ENCODE measurements at places on chromosomes 12 and 14. TPM values are rescaled to one million over a fixed set of nuclear protein-coding genes. Genes with fewer than 3 reads are reported as not detected.
A peak's percentile ranks its signal among the peaks of the same experiment; 100 is the strongest.

- DNase-seq: no peak
- H3K4me3 ChIP-seq: no peak overlapping the region
- H3K4me1 ChIP-seq: no peaks in the 10 kb centered on the region
- no peak overlapping the region for H3K27ac ChIP-seq
- peaks cover 73% of the 10 kb centered on the region for H3K27me3 ChIP-seq
Observed at GRCh38 chr14:76382495-76382832, 6.5 kb downstream of the ESRRB start.

- no peak overlapping the region for H3K27ac ChIP-seq
- no peaks in the 10 kb centered on the region for H3K27me3 ChIP-seq
- no peaks in the 10 kb centered on the region for H3K4me1 ChIP-seq
- H3K36me3 ChIP-seq: no peaks in the 10 kb centered on the region
- DNase-seq: no peak
- H3K4me3 ChIP-seq: no peak overlapping the region
Observed at GRCh38 chr14:35789651-35790050, 19.4 kb downstream of the RALGAPA1 start.

DNA sequence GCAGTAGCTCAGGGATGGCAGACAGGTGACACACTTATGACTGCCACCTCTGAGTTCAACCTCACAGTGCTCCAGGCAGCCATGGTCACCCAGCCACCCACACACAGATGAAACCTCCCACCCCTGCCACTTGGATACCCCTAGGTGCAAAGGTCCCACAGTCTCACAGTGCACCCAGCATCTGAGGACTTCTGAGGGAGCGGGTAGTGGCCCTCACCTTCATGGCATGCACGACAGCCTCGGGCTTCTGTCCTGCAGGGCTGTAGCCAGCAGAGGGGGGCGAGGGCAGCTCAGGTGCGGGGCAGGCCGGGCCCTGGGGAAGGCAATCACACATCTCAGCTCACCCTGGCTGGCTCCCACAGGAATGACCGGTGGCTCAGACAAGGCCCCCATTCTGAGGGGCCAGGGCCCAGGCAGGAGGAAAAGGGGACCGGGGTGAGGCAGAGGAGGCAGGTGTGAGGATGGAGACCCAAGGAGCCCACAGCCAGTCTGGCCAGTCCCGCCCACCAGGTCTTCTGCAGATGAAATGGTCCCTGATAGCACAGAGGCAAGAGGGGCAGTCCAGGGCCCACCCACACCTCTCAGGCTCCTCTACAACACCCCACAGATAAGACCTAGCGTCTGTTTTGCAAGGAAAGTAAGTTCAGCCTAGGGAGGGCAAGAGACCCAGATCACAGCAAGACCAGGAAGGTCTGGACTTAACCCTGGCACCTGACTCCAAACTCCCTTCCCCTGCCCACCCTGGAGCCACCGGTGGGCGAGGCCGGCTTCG is 35.8 kb downstream of the CCNK start:
- no peak overlapping the region for H3K27ac ChIP-seq
- H3K36me3 ChIP-seq: peaks cover 8% of the 10 kb centered on the region
- H3K4me1 ChIP-seq: no peaks in the 10 kb centered on the region
- no peaks in the 10 kb centered on the region for H3K27me3 ChIP-seq

DNA sequence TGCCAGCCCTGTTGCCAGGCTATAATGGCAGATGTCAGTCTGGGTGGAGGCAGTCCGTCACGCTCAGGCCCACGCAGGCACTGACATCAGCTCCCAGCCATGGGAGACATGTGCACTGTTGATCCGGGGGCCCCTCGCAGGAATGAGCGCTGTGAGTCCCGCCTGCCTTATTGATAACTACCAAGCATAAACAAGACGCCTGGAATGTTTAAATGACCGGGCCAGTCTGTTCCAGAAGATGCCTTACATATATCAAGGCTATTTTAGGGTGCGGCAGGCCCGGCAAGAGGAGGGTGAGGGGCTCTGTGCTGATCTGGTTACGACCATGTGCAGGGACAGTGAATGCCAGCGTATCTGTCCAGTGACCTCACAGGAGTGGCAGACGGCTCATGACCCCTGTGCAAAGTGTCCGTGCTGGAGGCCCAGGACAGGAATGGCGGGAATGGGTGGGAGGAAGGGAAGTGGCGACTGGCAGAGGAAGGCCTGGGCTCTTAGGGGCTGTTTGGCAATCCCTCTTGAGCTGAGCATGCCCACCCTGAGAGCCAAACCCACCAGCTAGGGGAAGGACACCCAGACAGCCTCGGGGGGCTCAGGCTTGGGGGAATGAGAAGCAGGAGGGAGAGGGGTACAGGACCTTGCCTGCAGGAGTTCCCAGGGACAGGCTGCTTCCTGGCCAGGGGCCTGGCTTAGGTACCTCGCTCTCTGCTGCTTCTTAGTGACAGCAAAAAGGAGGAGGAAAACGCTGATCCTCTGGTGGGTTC is 49.3 kb downstream of the DLK1 start:
- no peaks in the 10 kb centered on the region for H3K27me3 ChIP-seq
- peak overlapping the region; percentile 60 for H3K27ac ChIP-seq
- DNase-seq: no peak

- no peak for DNase-seq
- H3K4me1 ChIP-seq: peaks cover 16% of the 10 kb centered on the region
- peaks cover 7% of the 10 kb centered on the region for H3K36me3 ChIP-seq
Observed at GRCh38 chr12:116941188-116941587, 30.4 kb downstream of the FBXW8 start.

DNA sequence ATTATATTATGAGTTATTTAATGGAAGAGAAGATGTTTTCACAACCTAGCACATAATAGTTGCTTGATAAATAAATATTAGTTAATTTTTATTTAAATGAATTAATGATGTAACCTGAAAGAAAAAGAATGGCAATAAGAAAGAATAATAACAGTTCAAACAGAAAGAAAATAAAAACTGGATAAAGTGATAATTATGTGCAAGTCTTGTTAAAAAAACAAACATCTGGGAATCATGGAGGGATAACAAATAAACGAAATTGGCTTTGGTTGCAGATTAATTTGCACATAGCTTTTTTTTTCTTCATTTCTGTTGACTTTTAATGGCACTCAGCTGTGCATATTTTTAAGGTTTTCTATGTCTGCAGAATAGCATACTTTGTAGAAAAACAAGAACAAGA is 23.4 kb upstream of the ABCD2 start:
- H3K27ac ChIP-seq: no peak overlapping the region
- no peaks in the 10 kb centered on the region for H3K27me3 ChIP-seq
- DNase-seq: no peak
- H3K4me1 ChIP-seq: no peaks in the 10 kb centered on the region
- H3K4me3 ChIP-seq: no peak overlapping the region
- no peaks in the 10 kb centered on the region for H3K36me3 ChIP-seq

GRCh38 chr14:95494456-95494855 is 22.0 kb downstream of the SYNE3 start:
- no peaks in the 10 kb centered on the region for H3K27me3 ChIP-seq
- no peaks in the 10 kb centered on the region for H3K36me3 ChIP-seq
- H3K4me3 ChIP-seq: no peak overlapping the region
- no peak for DNase-seq
- peaks cover 25% of the 10 kb centered on the region for H3K4me1 ChIP-seq

GRCh38 chr12:109222062-109222461 is 87.0 kb downstream of the FOXN4 start:
- H3K27ac ChIP-seq: no peak overlapping the region
- H3K36me3 ChIP-seq: peaks cover 54% of the 10 kb centered on the region
- H3K4me1 ChIP-seq: no peaks in the 10 kb centered on the region
- DNase-seq: no peak
- H3K27me3 ChIP-seq: no peaks in the 10 kb centered on the region
- no peak overlapping the region for H3K4me3 ChIP-seq

GRCh38 chr12:113397497-113398197 is 6.0 kb downstream of the SDS start:
- no peak overlapping the region for H3K4me3 ChIP-seq
- H3K27ac ChIP-seq: no peak overlapping the region
- peaks cover 3% of the 10 kb centered on the region for H3K27me3 ChIP-seq
- no peaks in the 10 kb centered on the region for H3K36me3 ChIP-seq
- no peaks in the 10 kb centered on the region for H3K4me1 ChIP-seq

OLR1 gene
- total RNA-seq: 0.11 TPM

SLC5A8 gene
- total RNA-seq: not detected

KRT6A gene
- not detected for total RNA-seq

STRAP gene
- total RNA-seq: 91.1 TPM

CLMN gene
- total RNA-seq: 1.3 TPM

ZC3H14 gene
- 87.4 TPM for total RNA-seq
